ENCODE measurements at places on chromosomes 7 and 10.

DNA sequence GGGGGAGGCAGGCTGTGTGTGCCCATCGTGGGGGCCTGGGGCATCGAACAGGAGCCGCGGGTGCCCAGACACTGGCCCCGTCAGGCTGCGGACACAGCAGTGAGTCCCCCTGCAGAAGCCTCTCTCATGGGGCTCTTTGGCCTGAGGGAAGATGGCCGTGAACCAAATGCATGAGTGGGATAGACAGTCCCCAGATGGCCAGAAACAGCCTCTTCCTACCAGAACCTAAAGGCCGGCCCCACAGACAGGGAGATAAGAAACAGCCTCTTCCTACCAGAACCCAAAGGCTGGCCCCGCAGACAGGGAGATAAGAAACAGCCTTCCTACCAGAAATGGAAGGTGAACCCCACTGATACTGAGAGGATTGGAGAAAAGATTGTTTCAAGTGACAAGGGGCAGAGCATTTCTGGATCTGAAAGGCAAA, 16.6 kb downstream of the IDI2 start:
- no peak for DNase-seq

DNA sequence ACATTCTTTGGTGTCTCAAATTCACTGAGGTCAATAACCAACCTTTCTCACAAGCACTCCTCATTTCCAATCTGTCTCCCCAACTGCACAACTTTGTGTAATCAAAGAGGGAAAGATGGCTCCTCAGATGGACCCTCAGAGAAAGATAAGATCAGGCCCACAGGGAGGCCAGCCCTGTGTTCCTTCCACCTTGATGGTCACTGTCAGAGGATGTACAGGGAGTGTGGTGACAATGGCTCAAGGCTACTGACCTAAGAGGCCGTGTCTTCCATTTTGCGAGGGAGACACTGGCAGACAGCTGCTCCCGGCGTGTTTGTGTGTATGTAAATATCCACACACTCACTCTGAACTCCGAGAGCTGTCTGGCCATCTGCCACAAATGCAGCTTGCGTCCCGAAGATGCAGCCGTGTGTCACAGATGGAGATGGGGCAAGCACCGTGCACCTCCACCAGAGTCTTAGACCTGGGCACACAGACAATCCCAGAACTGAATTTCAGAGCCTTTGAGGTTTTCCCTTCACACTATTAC, 712.1 kb upstream of the NRP1 start:
- DNase-seq: peak; percentile 36

- DNase-seq: no peak
Measured at GRCh38 chr10:124842721-124843120, 41.1 kb downstream of the ABRAXAS2 start.

- no peak for DNase-seq
Measured at GRCh38 chr10:91711885-91712680, 79.2 kb upstream of the PPP1R3C start.

DNA sequence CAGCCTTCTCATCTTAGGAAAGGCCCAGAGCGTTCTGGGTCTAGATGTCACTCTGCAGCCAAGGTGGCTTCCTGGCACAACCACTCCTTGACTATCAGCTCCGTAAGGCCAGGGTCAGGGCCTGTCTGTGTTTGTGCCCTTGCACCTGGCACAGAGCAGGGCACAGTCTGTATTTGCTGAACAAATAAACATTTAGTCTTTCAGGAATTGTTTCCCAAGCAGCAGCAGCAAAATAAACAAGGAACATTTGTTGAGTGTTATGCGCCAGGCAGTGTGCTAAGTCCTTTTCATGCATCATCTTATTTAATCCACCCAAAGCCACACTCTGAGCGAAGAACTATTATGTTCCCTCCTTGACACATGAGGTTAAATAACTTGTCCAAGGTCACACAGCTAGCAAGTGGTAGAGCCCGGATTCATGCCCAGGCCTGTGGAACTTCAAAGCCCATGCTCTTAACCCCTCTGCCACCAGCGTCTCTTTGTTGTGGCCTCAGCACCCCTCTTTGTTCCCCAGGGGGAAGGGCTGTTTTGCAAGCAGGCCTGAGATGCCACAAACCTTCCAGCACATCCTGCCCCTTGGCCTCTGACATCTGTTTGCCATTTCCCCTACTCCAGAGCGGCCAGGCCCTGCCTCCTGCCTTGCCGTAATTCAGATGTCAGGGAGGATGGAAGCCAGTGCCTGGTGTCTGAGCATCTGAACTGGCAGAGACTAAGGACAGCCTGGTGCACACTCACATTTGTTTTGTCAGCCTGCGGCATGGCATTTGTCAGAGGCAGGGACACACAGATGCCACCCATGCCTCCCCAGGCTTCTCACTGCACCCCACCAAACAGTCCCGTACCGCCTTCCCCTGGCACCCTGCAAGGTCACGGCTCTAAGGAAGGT, 325.8 kb upstream of the ZMIZ1 start:
- DNase-seq: peak; percentile 32

GRCh38 chr10:5987747-5988146, 10.4 kb upstream of the IL15RA start:
- DNase-seq: no peak

GRCh38 chr10:1571587-1572237, 165.6 kb downstream of the ADARB2 start:
- DNase-seq: no peak

- no peak for DNase-seq
Measured at GRCh38 chr7:30018451-30018850, 8.1 kb downstream of the FKBP14 start.

GRCh38 chr7:2644562-2645273, 12.9 kb downstream of the TTYH3 start:
- no peak for DNase-seq

- DNase-seq: no peak
Measured at GRCh38 chr10:13670311-13670710, 83.5 kb downstream of the PRPF18 start.
